ENCODE measurements at places on chromosomes 2 and 18.

DNA sequence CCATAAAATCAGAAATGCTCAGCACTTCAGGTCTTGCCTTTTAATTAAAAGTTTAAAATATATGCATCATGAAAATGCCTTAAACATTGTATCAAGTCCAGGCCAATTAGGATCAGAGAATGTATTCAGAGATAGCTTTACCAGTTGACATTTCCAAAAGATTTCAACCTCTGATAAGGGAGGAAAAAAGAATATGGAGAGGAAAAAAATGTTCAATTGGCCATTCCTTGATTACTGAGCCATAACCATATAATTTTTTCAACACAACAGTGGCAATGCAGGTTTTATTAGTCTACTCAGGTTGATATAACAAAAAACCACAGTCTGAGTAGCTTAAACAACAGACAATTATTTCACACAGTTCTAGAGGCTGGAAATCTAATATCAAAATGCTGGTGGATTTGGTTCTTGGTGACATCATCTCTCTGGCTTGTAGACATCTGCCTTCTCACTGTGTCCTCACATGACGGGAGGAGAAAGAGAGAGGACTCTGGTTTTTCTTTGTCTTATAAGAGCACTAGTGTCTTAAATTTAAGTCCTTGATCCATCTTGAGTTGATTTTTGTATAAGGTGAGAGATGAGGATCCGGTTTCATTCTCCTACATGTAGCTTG is 111.9 kb downstream of the IRS1 start:
- DNase-seq: no peak

- DNase-seq: no peak
Measured at GRCh38 chr2:156511122-156511521, 74.9 kb downstream of the GPD2 start.

DNA sequence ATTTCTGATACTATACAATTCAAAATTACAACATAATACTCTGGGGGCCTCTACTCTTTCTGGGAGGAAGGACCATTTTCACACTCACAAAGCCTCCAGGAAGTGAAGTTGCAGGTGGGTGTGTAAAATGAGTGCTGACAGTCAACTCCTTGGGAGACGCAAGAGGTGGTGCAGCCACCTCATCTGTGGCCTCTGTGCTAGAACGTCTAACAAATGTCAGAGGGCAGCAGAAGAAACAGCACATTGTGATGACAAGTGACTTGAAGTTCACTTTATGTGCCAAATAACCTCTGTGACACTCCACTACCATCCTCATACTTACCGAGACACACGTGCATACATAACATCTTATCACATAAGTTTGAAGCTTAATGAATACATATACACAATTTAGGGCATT is 10.2 kb downstream of the RNF103 start:
- DNase-seq: no peak

- no peak for DNase-seq
Measured at GRCh38 chr2:4098137-4098536, 394.8 kb downstream of the DCDC2C start.

DNA sequence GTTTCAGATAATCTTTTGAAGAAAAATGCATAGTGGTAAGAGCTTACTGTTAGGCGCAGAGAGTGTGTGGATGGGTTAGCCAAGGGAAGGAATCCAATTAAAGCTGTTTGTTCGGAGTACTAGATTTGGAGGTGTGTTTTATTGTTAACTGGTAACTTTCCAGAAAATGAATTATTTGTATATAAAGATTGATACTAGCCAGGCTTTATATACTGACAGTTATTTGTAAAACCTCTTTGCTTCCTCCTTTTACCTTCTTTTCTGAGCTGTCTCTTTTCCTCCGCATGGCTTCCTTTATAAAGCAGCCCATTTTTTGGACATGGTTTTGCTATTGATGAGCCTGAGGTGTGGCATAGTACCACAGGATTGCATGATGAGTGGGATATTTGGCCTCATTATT is 25.6 kb downstream of the SPTBN1 start:
- no peak for DNase-seq

DNA sequence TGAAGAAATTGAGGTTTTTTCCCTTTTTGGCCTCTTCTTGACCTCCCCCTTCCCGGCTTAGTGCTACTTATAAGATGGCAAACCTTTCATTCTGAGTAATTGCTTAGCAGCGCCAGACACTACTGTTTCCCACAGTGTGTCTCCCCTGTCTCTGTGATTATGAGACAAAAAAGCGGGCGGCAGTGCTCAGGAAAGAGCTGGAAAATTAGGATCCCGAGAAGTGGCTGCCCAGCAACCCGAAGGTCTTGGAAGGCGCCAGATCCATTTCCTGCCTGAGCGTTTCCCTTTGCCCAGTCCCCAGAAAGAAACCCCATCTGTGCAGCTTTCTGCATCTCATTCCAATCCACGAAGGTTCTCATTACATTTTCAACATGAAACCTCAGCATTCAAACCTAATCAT is 191.9 kb upstream of the APCDD1 start:
- DNase-seq: no peak

DNA sequence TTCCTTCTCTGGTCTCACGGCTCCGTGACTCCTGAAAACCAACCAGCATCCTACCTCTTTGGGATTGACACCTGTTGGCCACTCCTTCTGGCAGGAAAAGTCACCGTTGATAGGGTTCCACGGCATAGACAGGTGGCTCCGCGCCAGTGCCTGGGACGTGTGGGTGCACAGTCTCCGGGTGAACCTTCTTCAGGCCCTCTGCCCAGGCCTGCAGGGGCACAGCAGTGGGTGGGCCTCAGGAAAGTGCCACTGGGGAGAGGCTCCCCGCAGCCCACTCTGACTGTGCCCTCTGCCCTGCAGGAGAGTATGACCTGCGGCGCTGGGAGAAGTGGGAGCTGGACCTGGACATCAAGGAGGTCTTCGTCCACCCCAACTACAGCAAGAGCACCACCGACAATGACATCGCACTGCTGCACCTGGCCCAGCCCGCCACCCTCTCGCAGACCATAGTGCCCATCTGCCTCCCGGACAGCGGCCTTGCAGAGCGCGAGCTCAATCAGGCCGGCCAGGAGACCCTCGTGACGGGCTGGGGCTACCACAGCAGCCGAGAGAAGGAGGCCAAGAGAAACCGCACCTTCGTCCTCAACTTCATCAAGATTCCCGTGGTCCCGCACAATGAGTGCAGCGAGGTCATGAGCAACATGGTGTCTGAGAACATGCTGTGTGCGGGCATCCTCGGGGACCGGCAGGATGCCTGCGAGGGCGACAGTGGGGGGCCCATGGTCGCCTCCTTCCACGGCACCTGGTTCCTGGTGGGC is 10.0 kb downstream of the PROC start:
- DNase-seq: no peak

- DNase-seq: no peak
Measured at GRCh38 chr2:196961889-196962288, 35.4 kb upstream of the PGAP1 start.

DNA sequence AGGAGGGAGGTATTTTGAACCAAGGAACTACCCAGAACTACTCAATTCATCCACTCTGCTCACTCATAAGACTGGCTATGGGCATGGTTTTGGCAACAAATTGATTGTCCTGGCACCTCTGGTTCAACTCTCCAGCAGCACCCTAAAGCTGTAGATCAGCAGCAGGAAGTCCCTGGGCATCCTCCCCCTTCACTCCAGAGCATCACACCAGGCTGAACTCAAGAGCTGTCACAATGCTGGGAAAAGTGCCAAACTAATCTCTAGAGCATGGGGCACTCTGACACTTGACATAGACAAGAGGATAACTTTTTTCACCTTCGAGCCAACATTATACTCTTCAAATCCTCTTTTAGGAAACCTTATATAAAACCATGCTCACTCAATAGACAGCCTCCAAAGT is 154.1 kb upstream of the RBBP8 start:
- DNase-seq: no peak

DNA sequence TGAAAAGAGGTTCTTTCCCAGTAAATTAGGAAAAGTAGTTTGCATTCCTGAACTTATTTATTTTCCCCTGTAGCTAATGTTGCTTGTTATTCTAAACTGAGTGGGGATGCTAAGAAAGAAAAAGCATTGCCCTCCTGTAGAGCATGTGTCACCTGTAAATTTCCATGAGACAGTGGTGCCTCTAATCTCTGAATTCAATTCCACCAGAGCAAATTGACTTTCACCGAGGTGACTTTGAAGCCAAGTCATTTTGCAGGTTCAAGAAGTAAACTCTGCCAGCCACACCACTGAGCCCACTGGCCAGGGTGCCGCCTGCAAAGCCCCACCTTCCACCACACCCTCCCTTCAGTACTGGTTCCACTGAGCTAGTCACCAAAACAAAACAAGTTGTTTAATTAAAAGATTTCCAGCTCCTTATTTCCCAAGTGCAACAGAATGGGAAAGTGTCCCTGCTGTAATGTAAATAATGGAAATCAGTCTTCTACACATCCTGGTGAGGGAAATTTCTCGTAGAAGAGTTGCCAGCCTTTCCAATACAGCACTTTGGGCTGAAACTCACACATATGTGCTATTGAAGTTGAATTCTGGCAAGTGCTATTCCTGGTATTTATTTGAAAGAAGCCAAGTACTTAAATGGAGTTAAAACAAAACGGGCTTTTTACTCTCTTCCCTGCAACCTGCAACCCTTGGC is 254.8 kb downstream of the RNF152 start:
- DNase-seq: no peak

DNA sequence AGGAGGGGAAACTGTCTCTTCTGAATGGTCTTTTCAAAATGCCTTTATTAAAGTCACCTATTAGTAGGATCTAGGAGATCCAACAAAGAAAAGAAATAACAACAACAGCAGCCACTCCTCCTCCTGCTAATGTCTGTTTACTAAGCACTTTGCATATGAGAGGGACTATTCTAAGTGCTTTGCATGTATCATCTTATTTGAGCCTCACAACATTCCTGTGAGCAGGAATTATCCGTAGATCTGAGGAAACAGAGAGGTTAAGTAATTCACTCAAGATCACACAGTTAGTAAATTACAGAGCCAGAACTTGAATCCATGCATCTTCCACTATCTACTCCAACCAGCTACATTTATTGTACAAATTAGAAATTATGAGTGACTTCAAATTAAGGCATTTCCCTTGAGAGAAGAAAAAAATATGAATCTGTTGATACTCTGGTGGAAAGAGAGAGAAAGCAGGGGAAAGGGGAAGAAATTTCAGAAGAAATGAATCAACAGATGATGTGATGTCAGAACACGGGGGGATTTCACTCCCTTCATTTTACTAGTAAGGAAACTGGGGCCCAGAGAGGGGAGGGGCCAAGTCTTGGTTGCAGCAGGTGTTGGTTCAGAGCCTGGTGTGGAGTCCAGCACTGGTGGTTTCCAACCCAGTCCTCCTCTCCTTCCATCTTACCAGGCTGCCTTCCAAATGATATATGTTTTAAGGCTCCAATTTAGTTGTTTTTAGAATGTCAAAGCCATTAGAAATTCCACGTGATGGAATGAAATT is 49.7 kb downstream of the TSN start:
- no peak for DNase-seq

DNA sequence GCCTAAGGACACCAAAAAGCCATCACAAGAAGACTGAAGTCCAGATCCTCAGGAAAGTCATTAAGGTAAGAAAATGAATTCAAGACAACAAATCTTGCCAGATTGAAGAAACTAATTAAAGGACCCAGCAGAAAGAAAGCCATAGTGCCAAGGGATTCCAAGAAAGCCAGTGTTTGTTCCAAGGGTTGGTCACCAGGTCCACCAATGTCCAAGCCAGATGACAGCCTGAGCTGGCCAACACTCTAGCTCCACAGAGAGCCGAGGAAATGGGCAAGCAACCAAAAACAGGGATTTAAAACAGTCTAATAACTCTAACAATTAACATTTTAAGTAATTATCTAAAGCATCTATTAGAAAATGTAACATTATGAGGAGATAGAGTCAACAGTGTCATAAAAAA is 49.2 kb downstream of the DNER start:
- no peak for DNase-seq

DNA sequence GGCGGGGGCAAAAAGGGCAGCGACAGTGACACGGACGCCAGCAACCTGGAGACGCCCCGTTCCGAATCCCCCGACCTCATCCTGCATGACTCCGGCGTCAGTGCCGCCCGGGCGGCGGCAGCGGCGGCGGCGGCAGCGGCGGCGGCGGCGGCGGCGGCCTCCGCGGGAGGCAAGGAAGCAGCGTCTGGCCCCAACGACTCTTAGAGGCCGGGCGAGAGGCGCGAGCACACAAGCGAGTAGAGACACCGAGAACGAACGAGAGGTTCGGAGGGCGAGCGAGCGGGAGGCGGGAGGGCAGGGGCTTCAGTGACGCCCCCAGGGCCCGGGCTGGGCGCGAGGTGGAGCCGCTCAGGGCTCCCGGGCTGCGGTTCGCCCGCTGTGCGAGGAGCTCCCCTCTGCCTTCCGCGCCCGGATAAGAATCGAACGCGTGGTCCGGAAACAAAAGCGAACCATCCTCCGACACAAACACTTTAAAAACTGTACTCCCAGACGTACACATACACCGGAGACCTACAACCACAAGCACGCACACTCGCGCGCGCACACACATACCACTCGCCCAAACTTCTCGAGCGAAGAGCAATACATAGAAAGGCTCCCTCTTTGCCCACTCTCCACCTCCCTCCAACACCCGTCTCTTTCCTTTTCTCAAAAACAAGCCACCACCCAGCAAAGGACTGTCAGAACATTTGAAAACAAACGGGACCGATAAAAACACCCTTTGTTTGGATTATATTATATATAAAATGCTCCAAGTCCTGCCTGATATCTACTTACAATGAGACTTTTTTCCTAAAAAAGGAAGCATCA is 2.8 kb downstream of the SP9 start:
- DNase-seq: no peak

DNA sequence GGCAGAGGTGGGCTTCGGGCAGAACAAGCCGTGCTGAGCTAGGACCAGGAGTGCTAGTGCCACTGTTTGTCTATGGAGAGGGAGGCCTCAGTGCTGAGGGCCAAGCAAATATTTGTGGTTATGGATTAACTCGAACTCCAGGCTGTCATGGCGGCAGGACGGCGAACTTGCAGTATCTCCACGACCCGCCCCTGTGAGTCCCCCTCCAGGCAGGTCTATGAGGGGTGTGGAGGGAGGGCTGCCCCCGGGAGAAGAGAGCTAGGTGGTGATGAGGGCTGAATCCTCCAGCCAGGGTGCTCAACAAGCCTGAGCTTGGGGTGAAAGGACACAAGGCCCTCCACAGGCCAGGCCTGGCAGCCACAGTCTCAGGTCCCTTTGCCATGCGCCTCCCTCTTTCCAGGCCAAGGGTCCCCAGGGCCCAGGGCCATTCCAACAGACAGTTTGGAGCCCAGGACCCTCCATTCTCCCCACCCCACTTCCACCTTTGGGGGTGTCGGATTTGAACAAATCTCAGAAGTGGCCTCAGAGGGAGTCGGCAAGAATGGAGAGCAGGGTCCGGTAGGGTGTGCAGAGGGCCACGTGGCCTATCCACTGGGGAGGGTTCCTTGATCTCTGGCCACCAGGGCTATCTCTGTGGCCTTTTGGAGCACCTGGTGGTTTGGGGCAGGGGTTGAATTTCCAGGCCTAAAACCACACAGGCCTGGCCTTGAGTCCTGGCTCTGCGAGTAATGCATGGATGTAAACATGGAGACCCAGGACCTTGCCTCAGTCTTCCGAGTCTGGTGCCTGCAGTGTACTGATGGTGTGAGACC is at the start of gene PROC:
Gene PROC (plus strand): TSS at position 128 of the 812 bp plus-strand sequence. CDS start 1,516 bp downstream, outside the sequence.
- no peak for DNase-seq

- DNase-seq: no peak
Measured at GRCh38 chr2:188495969-188496431, 204.3 kb downstream of the GULP1 start.

DNA sequence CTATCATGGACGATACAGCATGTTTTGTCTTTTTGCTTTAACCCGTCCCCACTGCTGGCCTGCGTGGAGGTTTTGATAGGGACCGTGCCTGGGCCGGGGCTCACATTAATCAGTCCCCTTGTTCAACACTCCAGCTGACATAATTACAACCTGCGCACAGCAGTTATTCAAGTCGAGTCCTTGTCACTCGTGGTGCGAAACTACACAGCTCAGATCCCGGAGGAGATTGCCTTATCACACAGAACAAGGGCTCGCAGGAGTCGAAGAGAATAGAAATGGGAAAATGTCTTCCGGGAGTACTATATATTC is 304.4 kb downstream of the ZNF407 start:
- no peak for DNase-seq

All from CD4-positive, alpha-beta T cell treated with Interleukin-15 for 4 hours (primary cell).